Heart right ventricle (tissue), 16 donors: ENCODE measurements at places on chromosomes 2 and 18. TPM values are rescaled to one million over a fixed set of nuclear protein-coding genes. Genes with fewer than 3 reads are reported as not detected.
A peak's percentile ranks its signal among the peaks of the same experiment; 100 is the strongest.

DNA sequence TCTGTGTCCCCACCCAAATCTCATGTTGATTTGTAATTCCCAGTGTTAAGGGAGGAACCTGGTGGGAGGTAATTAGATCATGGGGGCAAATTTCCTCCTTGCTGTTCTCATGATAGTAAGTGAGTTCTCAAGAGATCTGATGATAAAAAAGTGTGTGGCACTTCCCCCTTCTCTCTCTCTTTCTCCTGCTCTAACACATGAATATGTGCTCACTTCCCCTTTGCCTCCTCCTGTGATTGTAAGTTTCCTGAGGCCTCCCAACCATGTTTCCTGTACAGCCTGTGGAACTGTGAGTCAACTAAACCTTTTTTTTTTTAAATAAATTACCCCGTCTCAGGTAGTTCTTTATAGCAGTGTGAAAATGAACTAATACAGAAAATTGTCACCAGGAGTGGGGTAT is 380.0 kb downstream of the MEIS1 start:
- no peak for DNase-seq

- peak; percentile 79 for DNase-seq
Observed at GRCh38 chr18:70421471-70422390, 132.9 kb downstream of the SOCS6 start.

NYAP2 gene
- not detected for total RNA-seq

DNA sequence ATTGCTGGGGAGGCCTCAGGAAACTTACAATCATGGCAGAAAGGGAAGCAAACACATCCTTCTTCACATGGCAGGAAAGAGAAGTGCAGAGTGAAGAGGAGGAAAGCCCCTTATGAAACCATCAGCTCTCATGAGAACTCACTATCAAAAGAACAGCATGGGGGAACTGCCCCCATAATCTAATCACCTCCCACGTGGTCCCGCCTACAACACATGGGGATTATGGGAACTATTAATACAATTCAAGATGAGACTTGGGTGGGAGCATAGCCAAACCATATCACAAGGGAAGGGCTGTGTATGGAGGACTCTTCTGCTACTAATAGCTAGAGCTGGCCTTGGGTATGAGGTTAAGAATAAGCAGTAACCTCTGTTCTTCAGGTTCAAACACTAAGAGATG is 8.8 kb upstream of the SETBP1 start:
- DNase-seq, result no peak

REEP1 gene
- 28.9 TPM for total RNA-seq

DNA sequence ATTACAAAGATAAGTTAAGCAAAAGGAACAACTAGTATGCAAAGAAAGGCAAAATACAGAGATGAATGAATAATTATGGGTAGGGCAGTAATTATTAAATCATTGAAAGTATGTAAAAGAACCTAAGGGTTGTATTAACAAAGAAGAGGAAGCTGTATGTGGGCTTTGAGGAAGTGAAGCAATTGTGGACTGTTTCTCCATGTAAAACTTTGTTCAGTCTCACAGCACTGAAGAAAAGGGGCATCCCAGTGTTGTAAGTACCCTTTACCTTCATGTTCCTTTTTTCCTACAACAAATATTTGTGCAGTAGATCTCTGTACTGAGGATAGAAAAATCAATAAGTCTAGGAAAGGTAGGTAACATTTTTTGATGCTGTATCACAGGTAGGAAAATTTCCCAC is 388.7 kb upstream of the NRP2 start:
- no peak for DNase-seq

AKAIN1 gene
- total RNA-seq, result not detected

- no peak for DNase-seq
Observed at GRCh38 chr2:48578313-48578712, 39.3 kb upstream of the GTF2A1L start.

ELOA2 gene
- total RNA-seq, result not detected

GRCh38 chr18:79948719-79949411 is 2.6 kb downstream of the SLC66A2 start:
- no peak for DNase-seq

RNU2-63P gene
- not detected for total RNA-seq

- DNase-seq, result peak; percentile 27
Observed at GRCh38 chr18:33584548-33585430, 6.8 kb downstream of the ASXL3 start.

RAB17 gene
- total RNA-seq, result 1.9 TPM

ASAP2 gene
- total RNA-seq, result 9.9 TPM

GRCh38 chr2:140942284-140942683 is 1188.5 kb downstream of the LRP1B start:
- no peak for DNase-seq

DNA sequence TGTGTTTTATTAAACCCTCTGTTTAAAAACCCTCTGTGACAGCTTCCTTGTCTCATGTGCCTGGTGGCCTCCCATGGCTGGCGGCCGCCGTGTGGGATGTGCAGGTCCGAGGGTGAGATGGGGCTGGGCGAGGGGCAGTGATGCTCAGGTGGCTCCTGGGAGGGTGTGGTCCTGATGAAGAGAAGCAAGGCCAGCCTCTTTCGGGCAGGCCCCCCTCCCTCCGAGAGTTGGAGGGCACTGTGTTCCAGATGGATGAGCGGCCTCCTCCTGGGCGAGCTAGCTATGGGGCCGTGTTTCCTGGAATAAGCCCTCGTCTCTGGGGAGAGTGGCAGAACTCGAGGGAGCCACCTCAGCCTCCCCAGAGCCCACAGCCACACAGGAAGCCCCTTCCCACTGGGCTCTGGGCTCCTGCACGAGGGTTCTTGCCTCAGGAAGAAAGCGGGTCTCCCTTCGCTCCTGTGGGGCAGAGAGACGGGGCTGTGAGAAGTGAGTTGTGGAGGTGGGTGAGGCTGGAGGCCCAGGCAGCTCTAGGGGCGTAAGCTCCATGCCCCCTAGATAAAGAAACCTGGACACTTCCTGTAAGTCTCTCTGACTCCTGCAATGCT is 72.1 kb downstream of the ASB1 start:
- DNase-seq, result no peak

GRCh38 chr2:151347906-151348305 is 9.5 kb upstream of the TNFAIP6 start:
- DNase-seq, result no peak

DNA sequence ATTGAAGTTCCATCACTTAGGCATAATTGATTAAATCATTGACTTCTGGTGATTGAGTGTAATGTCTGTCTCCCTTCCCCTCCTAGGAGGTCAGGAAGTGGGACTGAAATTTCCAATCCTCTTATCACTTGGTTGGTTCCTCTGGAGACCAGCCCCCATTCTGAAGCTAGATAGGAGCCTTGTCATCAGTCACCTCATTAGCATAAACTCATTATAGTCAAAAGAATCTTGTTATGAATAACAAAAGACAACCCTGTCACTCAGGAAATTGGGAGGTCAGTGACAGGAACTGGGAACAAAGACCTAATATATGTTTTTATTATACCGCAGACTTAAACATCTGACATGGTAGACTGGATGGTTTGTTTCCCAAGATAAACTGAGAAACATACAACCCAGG is 60.7 kb upstream of the GAREM2 start:
- DNase-seq, result no peak
